MCF 10A (cell line): ENCODE measurements at places on chromosomes 2 and 18. TPM values are rescaled to one million over a fixed set of nuclear protein-coding genes. Genes with fewer than 3 reads are reported as not detected.

DNA sequence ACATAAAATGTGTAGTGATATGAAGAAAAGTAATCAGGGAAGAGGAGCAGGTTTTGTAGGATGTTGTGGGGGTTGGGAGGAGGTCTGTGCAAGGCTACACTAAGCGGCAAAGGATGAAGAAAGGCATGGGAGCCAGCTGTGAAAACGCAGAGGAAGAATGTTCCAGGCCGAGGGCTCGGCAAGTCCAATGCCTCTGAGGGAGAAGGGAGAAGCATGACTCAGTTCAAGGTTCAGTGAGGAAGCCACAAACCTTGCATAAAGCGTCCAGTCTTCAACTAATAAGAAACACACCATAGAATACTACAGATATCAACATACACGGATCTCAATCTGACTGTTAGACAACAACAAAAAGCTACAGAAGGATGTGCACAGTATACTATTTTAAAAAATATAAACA lies 16.2 kb downstream of the EPB41L3 start:
- DNase-seq = peak; percentile 45

- DNase-seq = no peak
Measured at GRCh38 chr2:222806526-222807137, 54.2 kb upstream of the ACSL3 start.

GRCh38 chr2:219461047-219461514 lies 26.4 kb downstream of the SPEG start:
- no peak for DNase-seq

DNA sequence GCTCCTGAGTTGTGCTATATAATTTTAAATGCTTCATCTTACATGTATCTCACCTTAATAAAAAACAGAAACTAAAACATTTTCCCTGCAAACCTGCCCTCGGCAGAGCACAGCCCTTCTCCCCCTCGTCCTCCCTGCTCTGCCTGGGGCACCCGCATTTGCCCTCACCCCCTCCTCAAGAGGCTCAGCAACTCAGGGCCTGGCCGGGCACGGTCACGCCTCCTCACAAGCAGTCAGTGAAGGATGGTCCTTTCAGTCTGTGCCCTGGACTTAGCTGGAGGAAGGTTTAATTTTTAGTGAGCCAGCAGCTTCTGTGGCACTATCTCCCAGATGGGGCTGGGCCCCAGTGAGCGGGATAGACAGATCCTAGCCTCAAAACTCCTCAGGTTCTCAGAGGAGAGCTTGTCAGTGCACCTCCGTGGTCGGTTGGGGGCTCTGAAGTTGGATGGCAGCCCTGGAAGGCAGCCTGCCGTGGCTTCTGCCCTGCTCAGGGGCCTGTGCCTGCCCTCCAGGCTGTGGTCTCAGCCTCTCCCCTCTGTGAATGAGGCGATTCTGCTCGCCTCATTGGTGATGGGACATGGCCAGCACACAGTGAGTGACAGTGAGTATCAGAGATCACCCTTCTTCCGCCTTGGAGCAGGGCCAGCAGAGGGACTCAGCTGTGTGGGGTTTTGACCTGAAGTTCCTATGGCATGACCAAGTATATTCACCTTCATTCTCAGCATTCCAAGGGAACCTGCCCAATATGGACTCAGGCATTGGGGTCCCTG lies 56.3 kb upstream of the AFF3 start:
- DNase-seq = no peak

- no peak for DNase-seq
Measured at GRCh38 chr2:48515513-48515985, 14.4 kb upstream of the STON1 start.

DNA sequence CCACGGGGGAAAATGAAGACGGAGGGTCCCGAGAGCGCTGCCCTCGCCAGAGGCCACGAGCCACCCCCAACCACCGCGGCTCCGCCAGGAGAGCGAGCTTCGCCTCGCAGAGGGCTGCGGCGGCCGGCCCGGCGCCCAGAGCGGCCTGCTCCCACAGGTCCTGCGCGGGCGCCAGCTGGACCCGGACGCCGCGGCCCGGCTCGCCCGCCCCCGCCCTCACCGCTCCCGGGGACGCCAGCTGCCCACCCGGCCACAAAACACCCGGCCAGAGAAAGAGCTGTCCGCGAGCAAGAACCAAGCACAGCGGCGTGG lies 709 bp downstream of the PTPN2 start:
- peak; percentile 17 for DNase-seq

- DNase-seq = peak; percentile 25
Measured at GRCh38 chr2:37984589-37984988, 59.5 kb downstream of the RMDN2 start.

GRCh38 chr2:97966545-97967215 lies 29.1 kb downstream of the TMEM131 start:
- peak; percentile 16 for DNase-seq

DNA sequence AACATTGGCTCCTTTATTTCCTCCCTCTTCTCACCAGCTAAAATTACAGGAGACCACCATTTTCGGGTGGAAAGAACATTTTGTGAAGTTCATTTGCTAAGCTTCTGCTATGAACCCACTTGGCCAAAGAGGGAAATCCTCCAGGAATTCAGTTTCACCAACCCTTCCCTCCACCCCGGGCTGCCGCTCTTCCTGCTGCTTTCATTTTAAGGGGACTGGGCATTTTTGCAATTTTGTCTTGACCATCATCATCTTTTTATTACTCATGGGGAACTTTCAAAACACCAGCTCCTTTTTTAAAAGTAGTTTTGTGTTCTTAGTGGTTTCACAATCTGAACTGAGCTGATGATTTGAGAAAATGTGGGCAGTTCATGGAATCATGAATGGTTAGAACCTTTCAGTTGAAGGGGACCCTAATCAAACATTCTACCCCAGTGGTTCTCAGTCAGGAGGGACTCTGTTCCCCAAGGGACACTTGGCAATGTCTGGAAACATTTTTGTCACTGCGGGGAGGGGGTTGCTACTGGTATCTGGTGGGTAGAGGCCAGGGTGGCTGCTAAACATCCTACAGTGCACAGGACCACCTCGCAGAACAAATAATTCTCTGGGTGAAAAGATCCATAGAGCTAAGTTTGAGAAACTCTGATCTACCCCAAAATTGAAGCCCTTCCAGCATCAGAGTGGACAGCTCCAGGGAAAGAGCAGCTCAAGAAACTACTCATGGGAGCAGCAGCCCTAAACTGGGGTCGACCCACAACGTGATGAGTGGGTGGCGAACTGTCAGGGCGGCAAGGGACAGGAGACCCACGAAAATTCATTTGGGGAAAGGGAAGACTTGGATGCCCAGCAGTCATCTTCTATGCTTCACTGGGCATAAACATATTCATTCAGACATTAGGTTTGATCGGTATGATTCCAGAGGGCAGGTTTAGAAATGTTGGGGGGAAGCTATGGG lies 92.9 kb downstream of the ACKR3 start:
- peak; percentile 62 for DNase-seq

DNA sequence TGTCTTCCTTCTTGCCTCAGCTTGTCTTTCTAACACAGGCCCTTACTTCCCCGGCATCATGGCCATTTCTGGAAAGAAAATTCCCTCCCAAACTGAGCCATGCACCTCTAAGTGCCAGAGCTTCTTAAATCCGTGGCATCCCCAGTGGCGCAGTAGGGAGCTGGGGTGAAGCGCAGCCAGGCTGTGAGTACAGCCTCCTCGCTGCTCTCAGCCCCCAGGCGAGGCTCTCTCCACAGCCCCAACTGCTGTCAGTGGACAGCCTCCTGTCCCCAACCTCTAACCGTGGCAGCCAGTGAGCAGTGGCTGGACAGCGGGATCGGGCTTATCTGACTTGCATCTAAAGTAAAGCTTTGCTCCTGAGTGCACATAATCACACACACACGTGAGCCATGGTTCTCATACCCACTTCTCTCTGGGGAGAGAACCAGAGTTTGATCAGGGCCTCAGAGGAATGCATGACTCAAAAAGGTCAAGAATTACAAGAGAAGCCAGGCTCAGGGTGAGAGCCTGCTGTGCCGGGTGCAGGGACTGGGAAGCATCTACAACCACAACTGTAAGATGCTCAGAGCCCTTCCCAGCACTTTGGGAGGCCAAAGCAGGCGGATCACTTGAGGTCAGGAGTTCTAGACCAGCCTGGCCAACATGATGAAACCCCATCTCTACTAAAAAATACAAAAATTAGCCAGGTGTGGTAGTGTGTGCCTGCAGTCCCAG lies 50.7 kb downstream of the SFXN5 start:
- DNase-seq = peak; percentile 32

- peak; percentile 62 for DNase-seq
Measured at GRCh38 chr2:138421315-138421970, 80.1 kb upstream of the SPOPL start.

GRCh38 chr2:213002383-213002782 lies 149.0 kb downstream of the IKZF2 start:
- DNase-seq = no peak

DNA sequence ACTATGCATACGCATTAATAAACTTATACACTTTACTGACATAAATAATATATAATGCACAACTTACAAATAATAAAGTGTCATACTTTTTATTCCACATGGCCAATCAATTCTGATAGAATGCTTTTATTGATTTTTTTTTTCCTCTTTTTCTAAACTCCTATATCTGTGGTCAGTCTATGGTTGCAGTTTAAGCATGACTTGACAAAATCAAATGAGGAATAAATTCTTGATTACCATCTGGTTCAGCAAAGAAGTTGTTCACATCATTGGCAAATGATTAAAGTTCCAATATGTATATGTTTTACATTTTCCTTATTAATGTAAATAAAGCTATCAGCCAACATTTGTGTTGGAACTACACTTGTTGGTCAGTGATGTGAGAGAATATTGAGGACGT lies 83.5 kb downstream of the EML6 start:
- DNase-seq = no peak

GRCh38 chr2:24613154-24613814 lies 122.2 kb downstream of the NCOA1 start:
- peak; percentile 66 for DNase-seq

GRCh38 chr2:161371869-161372268 lies 44.2 kb upstream of the TBR1 start:
- DNase-seq = no peak

- no peak for DNase-seq
Measured at GRCh38 chr2:10320575-10320931, 17.8 kb downstream of the HPCAL1 start.

DNA sequence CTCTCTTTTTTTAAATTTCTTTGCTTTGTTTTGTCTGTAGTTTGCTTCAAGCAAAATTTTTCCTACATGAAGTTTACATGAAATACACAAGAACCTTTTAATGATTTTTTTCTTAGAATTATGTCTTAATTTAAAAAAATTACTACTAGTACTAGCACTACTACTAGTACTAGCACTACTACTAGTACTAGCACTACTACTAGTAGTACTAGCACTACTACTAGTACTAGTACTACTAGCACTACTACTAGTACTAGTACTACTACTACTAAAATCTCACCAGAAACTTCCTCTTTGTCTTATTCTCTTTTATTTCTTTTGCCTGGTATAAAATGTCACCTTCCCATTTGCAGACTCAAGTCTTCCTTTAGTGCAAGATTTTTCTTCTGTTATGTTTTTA lies 71.1 kb downstream of the PTH2R start:
- no peak for DNase-seq

- no peak for DNase-seq
Measured at GRCh38 chr18:31343454-31343853, 25.5 kb downstream of the DSG1 start.

- no peak for DNase-seq
Measured at GRCh38 chr2:375270-375955, 87.5 kb upstream of the ALKAL2 start.

GRCh38 chr18:12492907-12493306 lies 85.2 kb downstream of the PRELID3A start:
- no peak for DNase-seq

DNA sequence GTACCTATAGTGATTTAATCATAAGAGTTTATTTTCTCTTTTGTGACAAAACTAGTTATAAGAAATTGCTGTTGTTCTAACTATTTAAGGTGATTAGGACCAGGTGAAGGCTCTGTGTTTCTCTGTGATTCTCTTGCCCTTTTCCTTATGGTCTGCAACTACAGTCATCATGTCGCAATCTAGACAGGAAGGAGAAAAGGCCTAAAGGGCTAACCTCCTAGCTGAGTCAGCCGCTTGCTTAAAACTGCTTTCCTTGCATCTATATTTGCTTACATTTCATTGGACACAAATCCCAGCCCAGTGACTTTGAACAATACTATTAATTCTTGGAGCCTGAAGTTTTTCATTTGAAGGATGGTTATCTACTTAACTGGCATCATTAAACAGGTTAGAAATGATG lies 93.1 kb downstream of the PIK3C3 start:
- peak; percentile 92 for DNase-seq

Gene RAB6C
- not detected in 2 replicates for total RNA-seq

Gene LRATD1
- total RNA-seq = 2.2 and 4.7 TPM in 2 replicates

Gene PTMA
- total RNA-seq = 501 and 713 TPM in 2 replicates

Gene ARHGAP25
- total RNA-seq = 0.93 TPM in 2 replicates

Gene SNORC
- 7.8 and 8.2 TPM in 2 replicates for total RNA-seq

Gene CPLX4
- total RNA-seq = not detected in 2 replicates

Gene FAM168B
- 159 and 172 TPM in 2 replicates for total RNA-seq

Gene CABYR
- 3.0 TPM in 2 replicates for total RNA-seq

Gene FAM161A
- 1.7 and 2.3 TPM in 2 replicates for total RNA-seq

Gene CCL20
- total RNA-seq = 18.0 and 34.4 TPM in 2 replicates

Gene DPYSL5
- not detected in 2 replicates for total RNA-seq
